ENCODE measurements at places on chromosomes 6 and 20.

DNA sequence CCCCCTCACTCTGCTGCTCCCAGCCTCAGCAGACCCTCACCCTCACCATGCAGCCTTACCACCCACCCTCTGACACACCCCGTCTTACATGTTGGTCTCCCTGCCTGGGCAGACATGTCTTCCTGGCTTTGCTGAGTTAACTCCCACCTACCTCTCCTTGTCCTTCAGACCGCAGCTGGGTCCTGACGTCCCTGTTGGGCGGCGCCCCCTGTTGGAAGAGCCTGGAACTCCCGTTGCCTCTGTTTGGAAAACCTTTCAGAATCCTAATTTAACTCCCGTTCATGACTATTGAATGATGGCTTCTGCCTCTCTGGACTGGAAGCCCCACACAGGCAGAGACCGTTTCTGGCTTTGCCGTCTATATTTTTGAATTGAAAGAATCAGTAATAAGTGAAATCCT lies 245.1 kb downstream of the MYLK4 start:
- peak; percentile 74 for DNase-seq

DNA sequence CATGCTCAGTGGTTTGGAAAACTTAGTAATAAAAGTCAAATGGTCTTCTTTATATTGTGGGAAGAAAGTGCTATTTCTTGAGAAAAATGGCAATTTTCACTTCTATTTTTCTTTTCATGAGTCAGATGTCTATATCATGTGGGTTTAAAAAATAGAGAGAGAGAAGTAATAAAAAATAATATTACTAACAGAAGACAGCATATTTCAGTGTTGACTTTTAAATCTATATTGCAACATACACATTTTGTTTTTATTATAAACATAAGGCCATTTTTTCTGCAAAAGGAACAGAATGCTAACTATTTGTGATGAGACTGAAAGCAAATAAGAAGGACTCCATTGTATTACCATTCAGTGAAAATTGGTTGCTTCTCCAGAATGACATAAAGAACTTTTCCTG lies 135.1 kb upstream of the CNR1 start:
- DNase-seq = no peak

- DNase-seq = no peak
Measured at GRCh38 chr6:48141975-48142374, 31.0 kb upstream of the PTCHD4 start.

DNA sequence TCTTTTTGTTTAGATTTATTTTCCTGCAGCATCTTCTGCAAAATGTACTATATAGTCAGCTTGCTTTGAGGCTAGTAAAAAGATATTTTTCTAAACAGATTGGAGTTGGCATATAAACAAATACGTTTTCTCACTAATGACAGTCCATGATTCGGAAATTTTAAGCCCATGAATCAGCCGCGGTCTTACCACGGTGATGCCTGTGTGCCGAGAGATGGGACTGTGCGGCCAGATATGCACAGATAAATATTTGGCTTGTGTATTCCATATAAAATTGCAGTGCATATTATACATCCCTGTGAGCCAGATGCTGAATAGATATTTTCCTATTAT lies 3.2 kb downstream of the FOXC1 start:
- DNase-seq = peak; percentile 14

DNA sequence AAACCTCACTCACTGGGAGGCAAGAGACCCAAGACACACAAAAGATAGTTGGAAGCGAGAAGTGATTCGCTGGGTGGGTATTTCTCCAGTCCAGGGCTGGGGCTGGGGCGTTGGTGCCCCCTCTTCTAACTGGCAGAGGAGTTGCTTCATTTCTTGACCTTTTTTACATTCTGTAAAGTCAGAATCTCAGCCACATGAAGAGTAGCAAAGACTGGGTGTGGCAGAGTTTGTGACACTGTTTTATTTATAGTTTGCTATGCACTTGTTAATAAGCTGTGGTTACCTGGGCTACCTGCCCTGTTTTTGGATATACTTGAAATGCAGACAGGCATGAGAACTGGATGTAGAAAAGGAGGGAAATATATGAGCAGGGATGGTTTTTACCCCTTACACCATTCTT lies 42.3 kb downstream of the IL20RA start:
- DNase-seq = no peak

GRCh38 chr6:149890629-149891045 lies 7.3 kb downstream of the RAET1E start:
- DNase-seq = no peak

GRCh38 chr6:103570431-103570830 lies 1289.3 kb downstream of the HACE1 start:
- no peak for DNase-seq

GRCh38 chr20:9741996-9742395 lies 96.9 kb downstream of the PAK5 start:
- no peak for DNase-seq

GRCh38 chr6:153084393-153084792 lies 46.7 kb downstream of the RGS17 start:
- no peak for DNase-seq

- DNase-seq = peak; percentile 67
Measured at GRCh38 chr6:28597924-28598722, 72.4 kb downstream of the GPX5 start.

DNA sequence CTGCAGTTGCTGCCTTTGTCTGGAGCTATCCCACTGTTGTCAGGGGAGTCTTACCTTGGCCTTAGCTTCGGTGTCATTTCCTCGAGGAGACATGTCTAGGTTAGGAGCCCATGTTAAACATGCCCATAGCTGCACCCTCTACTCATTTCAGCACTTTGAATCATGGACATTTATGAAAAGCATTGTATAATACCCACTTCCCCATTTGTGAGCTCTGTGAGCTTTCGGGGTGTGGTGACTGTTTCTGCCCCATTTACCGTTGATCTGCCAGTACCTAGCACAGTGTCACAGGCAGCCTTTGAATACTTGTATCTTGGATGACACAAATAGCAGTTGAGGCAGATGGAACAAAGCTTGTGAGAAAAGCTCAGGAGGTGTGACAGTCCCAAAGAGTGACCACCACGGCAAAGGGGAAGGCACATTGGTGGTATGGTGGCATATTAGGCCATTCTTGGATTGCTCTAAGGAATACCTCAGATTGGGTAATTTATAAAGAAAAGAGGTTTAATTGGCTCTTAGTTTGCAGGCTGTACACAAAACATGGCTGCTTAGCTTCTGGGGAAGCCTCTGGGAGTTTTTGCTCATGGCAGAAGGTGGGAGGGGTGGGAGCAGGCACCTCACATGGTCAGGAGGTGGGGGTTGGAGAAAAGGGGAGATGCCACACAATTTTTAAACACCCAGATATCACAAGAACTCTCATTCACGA lies 42.0 kb downstream of the JARID2 start:
- DNase-seq = no peak

DNA sequence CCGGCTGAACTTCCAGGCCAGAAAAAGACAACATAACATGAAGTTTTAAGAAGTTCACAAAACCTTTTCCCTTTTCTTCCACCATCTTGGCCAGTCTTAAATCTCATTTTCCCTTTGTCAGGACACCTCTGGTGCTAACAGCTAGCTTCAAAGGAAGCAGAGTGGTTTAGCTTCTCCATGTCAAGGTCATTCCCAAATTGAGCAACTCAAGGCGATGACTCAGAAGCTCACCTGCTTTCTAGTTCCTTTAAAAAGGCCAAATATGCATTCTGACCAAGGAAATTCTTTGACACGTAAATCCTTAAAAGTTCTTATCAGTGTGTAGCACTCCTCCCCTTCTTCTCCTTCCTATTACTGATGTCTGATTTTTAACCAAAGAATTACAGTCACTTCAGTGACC lies 69.6 kb upstream of the VGLL2 start:
- no peak for DNase-seq

DNA sequence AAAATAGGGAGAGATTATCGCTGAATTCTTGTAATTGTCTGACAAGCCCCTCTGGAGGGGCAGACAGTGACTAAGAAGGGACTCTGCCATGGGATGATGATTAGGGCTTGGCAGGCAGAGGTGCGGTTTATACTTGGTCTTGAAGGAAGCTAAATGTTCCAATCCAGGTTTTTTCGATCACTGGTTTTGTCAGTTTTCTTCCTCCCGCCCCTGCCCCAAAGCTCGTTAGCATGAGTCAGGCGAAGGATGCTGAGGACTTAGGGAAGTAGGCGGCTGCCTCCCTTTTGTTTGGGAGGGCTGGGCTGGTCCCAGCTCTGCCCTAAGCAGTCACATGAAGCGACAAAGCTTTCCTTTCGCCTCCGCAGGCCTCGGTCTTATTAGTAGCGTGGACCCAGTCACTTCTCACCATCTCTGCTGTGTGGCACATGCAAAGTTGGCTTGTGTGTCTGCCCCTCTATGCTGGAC lies 314.2 kb downstream of the CDC5L start:
- DNase-seq = no peak

All from HAP-1 (cell line).